ENCODE measurements at places on chromosomes 1 and 21.

DNA sequence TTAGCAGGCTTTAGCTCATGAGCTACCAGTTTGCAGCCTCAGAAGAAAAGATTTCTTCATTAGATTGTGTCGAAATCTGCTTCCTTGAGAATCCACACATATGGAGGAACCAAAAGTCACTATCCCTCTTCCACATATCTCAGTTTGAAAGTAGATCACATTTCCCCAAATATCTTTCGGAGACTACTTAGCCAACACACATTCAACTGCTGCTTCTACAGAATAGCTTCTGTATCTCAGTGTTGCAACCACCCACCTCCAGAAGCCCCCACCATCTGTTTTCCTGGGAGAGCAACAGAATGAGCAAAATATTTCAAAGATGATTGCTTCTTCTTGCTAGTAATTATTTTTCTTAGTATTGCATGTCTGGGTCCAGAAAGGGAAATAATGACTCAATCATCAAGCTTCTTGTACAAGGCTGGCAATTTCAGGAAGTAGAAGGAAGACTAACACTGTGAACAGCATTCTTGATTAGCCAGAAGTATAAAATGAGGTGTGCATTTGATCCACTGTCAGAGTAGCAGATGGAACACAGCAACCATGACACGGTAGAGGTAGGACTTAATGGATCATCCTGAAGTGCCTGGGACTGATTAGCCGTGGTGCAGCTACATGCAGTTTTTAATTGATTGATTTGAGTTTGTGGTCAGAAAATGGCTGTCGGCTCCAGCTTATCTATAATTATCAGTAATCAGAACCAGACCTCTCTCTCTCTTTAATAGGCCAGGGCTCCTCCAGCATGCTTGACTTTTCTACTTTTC lies 24.9 kb downstream of the ZC3H11B start:
- no peak for DNase-seq

DNA sequence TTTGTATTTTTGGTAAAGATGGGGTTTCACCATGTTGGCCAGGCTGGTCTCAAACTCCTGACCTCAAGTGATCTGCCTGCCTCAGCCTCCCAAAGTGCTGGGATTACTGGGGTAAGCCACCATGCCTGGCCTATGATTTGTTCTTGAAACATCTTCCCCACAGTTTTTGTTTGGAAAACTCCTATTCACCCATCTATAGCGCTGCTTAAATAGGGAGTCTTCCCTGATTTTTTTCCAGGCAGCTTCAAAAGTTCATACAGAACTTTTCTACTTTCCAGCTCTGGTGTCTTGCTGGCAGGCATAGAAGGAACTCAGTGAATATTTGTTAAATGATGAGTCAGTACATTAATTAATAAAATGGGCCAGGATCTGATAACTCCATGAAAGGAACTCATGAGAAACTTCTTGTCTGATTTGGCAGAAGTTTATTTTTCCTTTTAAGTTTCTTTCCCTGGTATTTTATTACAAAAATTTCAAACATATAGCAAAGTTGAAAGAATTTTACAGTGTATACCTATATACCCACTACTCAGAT lies 33.0 kb upstream of the TTC22 start:
- no peak for DNase-seq

- no peak for DNase-seq
Measured at GRCh38 chr21:34576041-34576511, 38.8 kb downstream of the RCAN1 start.

DNA sequence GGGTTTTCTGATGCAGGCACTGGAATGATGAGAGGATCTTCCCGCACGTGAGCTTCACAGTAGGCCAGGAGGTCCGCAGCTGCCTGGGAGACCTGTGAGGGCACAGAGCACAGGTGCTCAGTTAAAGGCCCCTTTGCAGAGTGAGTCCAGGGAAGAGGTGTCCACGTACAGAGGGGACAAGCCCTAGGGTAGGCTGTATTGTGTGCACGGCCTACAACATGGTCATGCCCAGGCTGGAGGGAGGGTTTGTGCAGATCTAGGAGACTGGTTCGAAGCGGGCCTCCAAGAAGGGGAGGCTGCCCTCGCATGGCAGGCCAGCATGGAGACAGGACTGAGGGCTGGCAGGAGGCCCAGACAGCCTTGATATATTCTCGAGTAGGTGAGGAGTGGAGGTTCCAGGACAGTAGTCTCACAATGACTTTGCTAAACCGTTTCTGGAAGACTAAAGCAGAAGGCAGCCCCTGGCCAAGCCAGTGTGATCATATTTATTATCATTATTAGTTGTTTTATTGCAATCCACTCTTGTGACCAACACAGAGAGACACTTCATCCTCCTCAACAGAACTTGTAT lies 48.0 kb upstream of the B3GALNT2 start:
- DNase-seq, result peak; percentile 40

DNA sequence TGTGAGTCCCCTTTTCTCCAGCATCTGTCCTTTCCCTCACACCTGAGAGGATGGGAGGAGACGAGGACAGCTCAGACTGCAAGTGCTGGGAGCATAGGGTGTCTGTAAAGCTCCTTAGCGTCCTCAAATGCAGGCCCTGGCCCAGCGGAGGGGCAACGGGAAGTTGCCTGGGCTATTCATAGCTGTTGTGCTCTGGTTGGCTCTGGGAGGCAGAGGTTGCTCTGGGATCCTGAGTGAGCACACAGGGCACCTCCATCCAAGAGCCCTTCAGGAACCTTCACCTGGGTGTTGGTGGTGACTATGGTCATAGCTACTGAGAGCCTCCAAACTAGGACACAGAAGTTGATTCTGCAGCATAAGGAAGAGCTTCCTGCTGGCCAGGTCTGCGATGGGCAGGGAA lies 2.6 kb downstream of the PADI1 start:
- DNase-seq, result no peak

GRCh38 chr1:56390232-56390867 lies 189.0 kb downstream of the PLPP3 start:
- no peak for DNase-seq

GRCh38 chr1:44310006-44310405 lies 45.1 kb downstream of the ERI3 start:
- DNase-seq, result no peak

DNA sequence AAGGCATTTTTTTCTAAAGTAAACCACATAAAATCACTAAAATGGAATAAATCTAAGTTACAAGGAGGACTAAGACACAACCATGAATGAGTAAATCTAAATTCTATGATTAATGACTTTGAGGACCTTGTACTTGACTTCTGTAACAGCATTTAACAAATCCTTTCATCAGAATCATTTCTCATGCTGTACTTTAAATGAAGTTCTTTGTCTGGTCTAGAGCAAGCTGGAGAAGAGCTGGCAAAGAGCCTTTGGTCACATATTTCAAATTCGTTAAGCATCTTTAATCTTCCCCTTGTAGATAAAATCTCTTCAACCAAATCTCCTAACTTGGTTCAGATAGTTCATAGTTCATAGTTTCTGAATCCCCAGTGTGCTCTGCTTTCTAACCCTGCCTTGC lies 405.4 kb downstream of the PTPRC start:
- DNase-seq, result no peak

DNA sequence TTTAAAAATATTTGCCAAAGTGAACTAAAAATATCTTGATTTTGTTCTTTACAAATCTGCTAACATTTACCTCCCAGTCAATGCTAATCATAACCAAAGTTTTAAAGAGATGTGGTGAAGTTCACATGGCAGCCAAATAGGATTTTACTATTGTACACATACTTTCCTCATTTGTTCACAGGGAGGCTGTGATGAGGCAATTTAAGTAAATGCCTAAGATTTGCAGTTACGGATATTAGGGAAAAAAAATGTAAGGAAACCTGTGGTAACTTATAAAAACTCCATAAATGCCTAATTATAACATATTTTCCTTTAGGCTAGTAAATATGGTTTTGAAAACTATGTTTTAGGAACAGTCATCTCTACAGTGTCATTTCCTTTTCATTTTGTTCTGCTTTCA lies 32.4 kb downstream of the RGS5 start:
- no peak for DNase-seq

GRCh38 chr1:218425647-218426342 lies 80.7 kb downstream of the TGFB2 start:
- DNase-seq, result peak; percentile 25

- no peak for DNase-seq
Measured at GRCh38 chr1:23533246-23534023, 2.4 kb upstream of the E2F2 start.

- no peak for DNase-seq
Measured at GRCh38 chr1:76102046-76102445, 27.5 kb downstream of the ST6GALNAC3 start.
